ENCODE measurements at places on chromosomes 1 and 21. TPM values are rescaled to one million over a fixed set of nuclear protein-coding genes. Genes with fewer than 3 reads are reported as not detected.

Gene BNIPL
- total RNA-seq = 97.5 TPM

GRCh38 chr1:36126797-36127500, 1.9 kb upstream of the COL8A2 start:
- peaks cover 5% of the 10 kb centered on the region for H3K4me1 ChIP-seq
- H3K27ac ChIP-seq = no peak overlapping the region
- no peak overlapping the region for H3K4me3 ChIP-seq

DNA sequence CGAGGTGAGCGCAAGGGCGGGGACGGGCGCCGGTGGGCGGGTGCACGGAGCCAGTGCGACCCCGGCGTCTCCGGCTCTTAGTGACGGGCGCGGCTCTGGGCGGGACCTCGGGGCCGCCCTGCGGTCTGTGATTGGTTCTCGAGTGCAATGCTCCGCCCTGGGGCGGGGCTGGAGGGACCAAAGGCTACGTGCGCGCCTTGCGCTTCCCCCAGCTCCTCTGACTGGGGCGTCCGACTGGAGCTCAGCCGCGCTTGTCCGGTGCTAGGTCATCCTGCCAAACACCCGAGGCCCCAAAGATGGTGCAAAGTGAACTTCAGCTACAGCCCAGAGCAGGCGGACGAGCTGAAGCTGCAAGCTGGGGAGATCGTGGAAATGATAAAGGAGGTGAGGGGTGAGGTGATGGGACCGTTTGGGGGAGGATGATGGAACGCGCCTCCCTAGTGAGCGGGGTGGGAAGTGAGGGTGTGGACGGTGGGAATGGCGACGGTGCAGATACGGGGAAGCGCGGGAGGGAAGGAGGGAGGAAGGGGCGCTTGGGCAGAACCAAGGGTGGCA, 811 bp downstream of the SH3D21 start:
- H3K4me1 ChIP-seq = peaks cover 25% of the 10 kb centered on the region
- H3K27ac ChIP-seq = peak overlapping the region; percentile 90
- peaks cover 18% of the 10 kb centered on the region for H3K36me3 ChIP-seq
- H3K4me3 ChIP-seq = peak overlapping the region; percentile 93

Gene KCNA2
- total RNA-seq = 0.76 TPM

Gene CRP
- total RNA-seq = not detected

- no peak overlapping the region for H3K4me3 ChIP-seq
- no peaks in the 10 kb centered on the region for H3K27me3 ChIP-seq
- no peak for DNase-seq
- no peaks in the 10 kb centered on the region for H3K4me1 ChIP-seq
- H3K36me3 ChIP-seq = peaks cover 45% of the 10 kb centered on the region
These were observed 28.6 kb downstream of the LRIG2 start for GRCh38 chr1:113101588-113101987.

GRCh38 chr21:29305068-29305467, 6.3 kb downstream of the BACH1 start:
- DNase-seq = no peak
- no peaks in the 10 kb centered on the region for H3K27me3 ChIP-seq
- no peaks in the 10 kb centered on the region for H3K36me3 ChIP-seq
- peaks cover 45% of the 10 kb centered on the region for H3K4me1 ChIP-seq

Gene STYXL2
- total RNA-seq = not detected

- H3K36me3 ChIP-seq = no peaks in the 10 kb centered on the region
- no peak overlapping the region for H3K27ac ChIP-seq
- DNase-seq = no peak
- peaks cover 8% of the 10 kb centered on the region for H3K4me1 ChIP-seq
- no peak overlapping the region for H3K4me3 ChIP-seq
- no peaks in the 10 kb centered on the region for H3K27me3 ChIP-seq
These were observed 160.6 kb upstream of the EDN2 start for GRCh38 chr1:41645062-41645461.

DNA sequence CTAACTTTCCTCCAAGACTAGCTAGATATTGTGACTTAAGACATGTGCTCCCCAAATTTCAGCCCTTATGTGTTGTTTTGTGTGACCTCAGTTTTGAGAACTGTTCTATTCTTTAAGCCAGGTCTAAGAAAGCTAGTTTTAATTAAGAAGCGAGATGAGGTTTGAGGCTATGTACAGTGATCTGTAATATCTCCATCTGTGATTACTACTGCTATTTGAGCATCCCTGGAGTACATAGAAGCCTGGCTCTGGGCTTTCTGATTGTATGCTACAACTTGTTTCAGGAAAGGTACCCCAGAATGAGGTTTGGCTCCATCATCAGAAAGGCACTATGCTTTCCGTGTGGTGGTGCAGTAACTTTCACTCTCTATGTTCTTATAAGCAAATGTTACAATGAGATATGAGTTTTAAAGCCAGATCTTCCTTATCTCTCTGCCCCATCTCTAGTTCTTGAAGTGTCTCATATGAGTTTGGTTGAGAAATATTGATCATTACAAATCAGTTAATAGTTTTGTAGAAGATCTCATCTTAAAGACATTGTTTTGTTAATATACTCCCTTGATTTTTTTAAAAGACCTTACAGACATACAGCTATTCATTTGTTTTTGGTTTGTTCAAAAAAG, 605 bp downstream of the RGS4 start:
- H3K27me3 ChIP-seq = peaks cover 18% of the 10 kb centered on the region
- H3K4me3 ChIP-seq = peak overlapping the region; percentile 0
- H3K4me1 ChIP-seq = no peaks in the 10 kb centered on the region

Gene UBL4B
- total RNA-seq = not detected

Gene PDE9A
- 1.1 TPM for total RNA-seq

Gene TRIM17
- total RNA-seq = 3.0 TPM

GRCh38 chr1:61095470-61095812, 13.1 kb downstream of the NFIA start:
- H3K4me3 ChIP-seq = no peak overlapping the region
- no peaks in the 10 kb centered on the region for H3K27me3 ChIP-seq
- H3K36me3 ChIP-seq = no peaks in the 10 kb centered on the region

DNA sequence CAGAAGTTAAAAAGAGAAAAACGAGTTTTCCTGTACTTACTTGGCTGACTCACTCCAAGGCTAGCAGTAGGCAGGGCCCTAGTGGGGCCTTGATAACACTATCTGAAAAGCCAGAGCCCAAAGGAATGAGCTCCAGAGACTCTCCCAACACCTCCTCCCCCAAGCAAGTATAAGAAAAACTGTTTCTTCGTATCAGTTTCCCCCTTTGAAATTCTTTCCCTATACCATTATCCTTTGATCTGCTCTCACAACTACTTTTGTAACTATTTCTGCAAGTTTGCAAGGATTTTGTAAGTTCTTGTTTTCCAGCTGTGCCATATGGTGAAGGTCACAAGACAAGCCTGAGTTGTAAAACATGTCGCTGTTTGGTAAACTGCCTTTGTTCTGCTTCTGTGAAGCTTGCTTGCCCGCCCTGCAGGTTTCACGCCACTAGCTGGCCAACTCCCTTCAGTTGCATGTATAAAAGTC, 36.5 kb upstream of the KCNJ15 start:
- no peak overlapping the region for H3K4me3 ChIP-seq
- no peaks in the 10 kb centered on the region for H3K36me3 ChIP-seq

- H3K4me3 ChIP-seq = no peak overlapping the region
- H3K4me1 ChIP-seq = no peaks in the 10 kb centered on the region
- no peaks in the 10 kb centered on the region for H3K36me3 ChIP-seq
These were observed 8.0 kb upstream of the BRWD1 start for GRCh38 chr21:39321424-39321823.

GRCh38 chr1:175514387-175514953, 228.9 kb downstream of the TNR start:
- no peak overlapping the region for H3K4me3 ChIP-seq
- no peak for DNase-seq
- H3K4me1 ChIP-seq = peaks cover 13% of the 10 kb centered on the region
- H3K36me3 ChIP-seq = no peaks in the 10 kb centered on the region
- peak overlapping the region; percentile 48 for H3K27ac ChIP-seq
- no peaks in the 10 kb centered on the region for H3K27me3 ChIP-seq

- no peak overlapping the region for H3K4me3 ChIP-seq
- no peaks in the 10 kb centered on the region for H3K4me1 ChIP-seq
- no peaks in the 10 kb centered on the region for H3K27me3 ChIP-seq
- no peaks in the 10 kb centered on the region for H3K36me3 ChIP-seq
These were observed 161.2 kb upstream of the SNX7 start for GRCh38 chr1:98500324-98500723.

DNA sequence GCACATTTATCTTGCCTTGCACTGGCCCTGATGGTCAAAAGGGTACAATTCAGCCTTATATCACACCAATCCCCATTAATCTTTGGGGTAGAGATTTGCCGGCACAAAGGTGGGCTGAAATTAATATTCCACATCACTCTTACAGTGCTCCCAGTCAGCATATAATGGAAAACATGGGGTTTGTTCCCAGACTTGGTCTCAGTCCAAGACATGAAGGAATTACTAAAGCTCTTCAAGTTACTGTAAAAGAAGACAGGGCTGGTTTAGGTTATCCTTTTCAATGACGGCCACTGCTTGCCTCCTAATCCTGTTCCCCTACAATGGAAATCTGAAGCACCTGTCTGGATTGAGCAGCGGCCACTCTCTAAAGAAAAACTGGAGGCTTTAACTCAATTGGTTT, 160.7 kb downstream of the IER5 start:
- no peaks in the 10 kb centered on the region for H3K36me3 ChIP-seq
- DNase-seq = no peak
- no peak overlapping the region for H3K27ac ChIP-seq
- no peaks in the 10 kb centered on the region for H3K27me3 ChIP-seq
- no peak overlapping the region for H3K4me3 ChIP-seq
- H3K4me1 ChIP-seq = no peaks in the 10 kb centered on the region

GRCh38 chr1:4984841-4985240, 330.4 kb downstream of the AJAP1 start:
- no peak overlapping the region for H3K4me3 ChIP-seq
- no peaks in the 10 kb centered on the region for H3K36me3 ChIP-seq
- no peak for DNase-seq
- no peaks in the 10 kb centered on the region for H3K27me3 ChIP-seq
- no peak overlapping the region for H3K27ac ChIP-seq

- peaks cover 9% of the 10 kb centered on the region for H3K4me1 ChIP-seq
- H3K27ac ChIP-seq = no peak overlapping the region
- DNase-seq = no peak
These were observed 511.6 kb downstream of the SMYD3 start for GRCh38 chr1:245995474-245995873.

Gene CFHR4
- total RNA-seq = not detected

Gene HAPLN2
- 0.18 TPM for total RNA-seq

Gene NBPF15
- 16.6 TPM for total RNA-seq

Gene DNAH14
- total RNA-seq = 6.9 TPM

Gene FAM72D
- 0.38 TPM for total RNA-seq

DNA sequence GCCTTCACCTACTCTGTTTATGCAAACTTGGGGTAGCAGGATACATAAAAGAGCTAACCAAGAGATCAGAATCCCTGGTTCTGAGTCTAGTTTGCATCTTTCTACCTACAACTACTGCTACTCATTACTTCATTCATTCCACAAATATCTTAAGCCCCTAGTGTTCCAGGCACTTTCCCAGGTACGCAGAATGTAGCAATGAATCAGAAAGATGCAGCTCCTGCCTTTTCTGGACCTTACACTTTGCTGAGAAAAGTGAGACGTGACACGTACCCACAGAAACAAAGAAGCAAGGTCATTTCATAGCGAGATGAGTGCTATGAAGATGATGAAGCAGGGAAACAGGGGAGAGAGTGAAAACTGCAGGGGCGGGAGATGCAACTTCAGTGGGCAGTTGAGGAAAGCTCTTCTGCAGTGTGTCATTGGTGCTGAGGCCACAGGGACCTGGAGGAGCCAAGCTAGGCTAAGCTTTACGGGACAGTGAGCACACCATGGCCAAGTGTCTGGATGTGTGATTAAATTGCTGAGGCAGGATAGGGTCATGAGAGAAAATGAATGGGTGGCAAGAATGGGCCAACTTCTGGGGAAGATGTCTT, 167.9 kb downstream of the TNFSF18 start:
- no peak overlapping the region for H3K4me3 ChIP-seq
- no peak for DNase-seq
- H3K27ac ChIP-seq = no peak overlapping the region
- H3K27me3 ChIP-seq = no peaks in the 10 kb centered on the region
- H3K36me3 ChIP-seq = no peaks in the 10 kb centered on the region

GRCh38 chr1:226428791-226429461, 21.0 kb upstream of the PARP1 start:
- H3K4me3 ChIP-seq = no peak overlapping the region
- H3K4me1 ChIP-seq = no peaks in the 10 kb centered on the region
- no peaks in the 10 kb centered on the region for H3K27me3 ChIP-seq

Gene E2F2
- 10.6 TPM for total RNA-seq

Gene FCGR2B
- 1.9 TPM for total RNA-seq

Gene PTPN14
- 14.4 TPM for total RNA-seq

Gene CLEC20A
- not detected for total RNA-seq

DNA sequence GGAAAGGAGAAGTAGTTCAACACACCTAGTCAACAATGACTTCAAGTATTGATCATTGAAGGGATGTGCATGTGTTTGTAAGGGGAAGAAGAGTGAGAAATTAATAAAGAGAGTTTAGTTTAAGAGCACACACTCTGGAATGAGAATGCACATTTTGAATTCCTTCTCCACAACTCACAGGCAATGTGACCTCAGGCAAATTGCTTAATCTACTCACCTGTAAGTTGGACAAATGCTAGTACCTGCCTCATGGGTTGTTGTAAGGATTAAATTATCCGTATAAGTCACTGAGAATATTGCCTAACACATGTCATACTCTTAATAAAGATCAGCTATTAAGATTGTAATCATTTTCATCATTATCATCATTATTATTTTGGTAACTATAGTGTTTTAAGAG, 204.0 kb upstream of the NFIA start:
- H3K36me3 ChIP-seq = no peaks in the 10 kb centered on the region
- H3K4me3 ChIP-seq = no peak overlapping the region
- no peak for DNase-seq
- H3K27ac ChIP-seq = no peak overlapping the region
- no peaks in the 10 kb centered on the region for H3K27me3 ChIP-seq

DNA sequence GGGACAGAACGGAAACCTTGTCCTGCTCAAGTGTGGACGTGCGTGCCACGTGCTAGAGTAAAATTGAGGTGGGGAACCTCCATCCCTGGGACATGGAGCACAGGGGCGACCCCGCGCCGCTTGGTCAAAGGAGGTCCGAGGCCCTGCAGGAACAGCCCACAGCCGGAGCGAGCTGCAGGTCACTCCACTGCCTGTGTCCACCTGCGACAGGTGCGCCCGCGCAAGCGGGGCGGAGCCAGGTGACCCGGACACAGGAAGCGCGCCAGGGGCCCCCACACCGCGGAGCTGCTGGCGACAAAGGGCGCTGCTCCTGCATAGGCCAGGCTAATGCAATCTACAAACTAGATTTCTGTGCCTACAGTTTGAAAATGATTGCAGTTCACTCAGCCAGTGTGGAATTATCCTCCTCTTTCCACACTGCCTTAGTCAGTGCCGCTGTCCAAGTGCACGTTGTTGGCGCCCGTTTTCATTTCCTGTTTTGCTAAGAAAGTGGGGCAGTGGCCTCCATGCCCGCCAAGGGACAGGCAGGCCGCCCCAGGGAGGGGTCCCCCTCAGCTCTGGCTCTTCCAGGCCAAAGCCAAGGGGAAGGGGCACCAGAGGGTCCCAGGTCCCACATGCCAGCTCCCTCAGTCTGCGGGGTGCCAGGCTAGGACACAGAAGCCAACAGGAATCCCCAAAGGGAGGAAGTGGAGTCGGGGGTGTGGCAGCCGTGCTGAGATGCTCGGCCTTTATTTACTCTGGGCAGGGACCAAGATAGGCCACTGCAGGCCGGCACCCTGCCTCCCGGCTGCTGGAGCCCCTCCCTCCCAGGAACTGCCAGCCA, 4.3 kb upstream of the NADK start:
- peak overlapping the region; percentile 37 for H3K4me3 ChIP-seq
- no peaks in the 10 kb centered on the region for H3K27me3 ChIP-seq
- peak overlapping the region; percentile 98 for H3K27ac ChIP-seq
- H3K4me1 ChIP-seq = peaks cover 60% of the 10 kb centered on the region
- H3K36me3 ChIP-seq = peaks cover 36% of the 10 kb centered on the region

GRCh38 chr1:236149003-236149595, 6.8 kb downstream of the GPR137B start:
- DNase-seq = no peak
- H3K27ac ChIP-seq = no peak overlapping the region
- H3K4me1 ChIP-seq = peaks cover 11% of the 10 kb centered on the region
- H3K36me3 ChIP-seq = no peaks in the 10 kb centered on the region
- no peaks in the 10 kb centered on the region for H3K27me3 ChIP-seq
